ENCODE measurements at places on chromosomes 12 and 14. TPM values are rescaled to one million over a fixed set of nuclear protein-coding genes. Genes with fewer than 3 reads are reported as not detected.

LUM gene
- 227 TPM for total RNA-seq

CEBPE gene
- 0.32 TPM for total RNA-seq

DNA sequence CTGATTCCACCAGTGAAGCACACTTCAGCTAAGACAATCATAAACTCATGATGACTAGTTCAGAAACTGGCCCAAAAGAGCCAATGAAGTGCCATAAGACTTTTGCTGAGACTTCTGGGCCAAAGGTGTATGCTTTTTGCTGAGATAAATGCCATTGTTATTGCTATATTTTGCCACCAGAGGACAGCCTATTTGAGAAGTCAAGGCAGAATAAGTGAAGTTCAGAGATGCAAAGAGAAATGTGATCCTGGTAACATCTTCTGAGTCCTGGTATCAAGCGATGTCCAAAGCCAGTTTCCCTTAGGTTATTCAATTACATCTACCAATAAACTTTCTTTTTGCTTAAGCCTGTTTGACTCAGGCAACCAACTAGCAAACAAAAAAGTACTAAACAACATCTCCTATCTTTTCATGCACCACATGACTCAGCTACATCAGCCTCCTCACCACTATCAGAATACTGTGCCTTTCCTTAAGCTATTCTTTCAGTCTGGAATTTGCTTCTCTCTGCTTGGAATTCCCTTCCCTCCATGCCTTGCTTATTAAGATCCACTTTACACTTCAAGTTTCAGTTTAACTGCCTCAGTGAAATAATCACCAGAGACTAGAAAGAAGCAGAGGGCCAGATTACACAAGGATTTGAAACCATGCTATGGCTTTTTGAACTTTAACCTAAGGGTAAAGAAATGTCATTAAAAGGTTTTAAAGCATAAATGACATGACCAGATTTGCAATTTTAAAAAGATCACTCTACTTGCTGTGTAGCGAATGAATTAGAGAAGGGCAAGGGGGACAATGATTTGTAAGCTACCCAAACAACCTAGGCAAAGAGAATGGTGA, 14.0 kb downstream of the CRY1 start:
- DNase-seq, result no peak

GRCh38 chr14:83300476-83301064, 1766.9 kb upstream of the SEL1L start:
- DNase-seq, result no peak

- DNase-seq, result no peak
These were observed 33.8 kb upstream of the TSPAN9 start for GRCh38 chr12:3043406-3043805.
